GOT3 (cell line): ENCODE measurements at places on chromosomes 1 and 21.

DNA sequence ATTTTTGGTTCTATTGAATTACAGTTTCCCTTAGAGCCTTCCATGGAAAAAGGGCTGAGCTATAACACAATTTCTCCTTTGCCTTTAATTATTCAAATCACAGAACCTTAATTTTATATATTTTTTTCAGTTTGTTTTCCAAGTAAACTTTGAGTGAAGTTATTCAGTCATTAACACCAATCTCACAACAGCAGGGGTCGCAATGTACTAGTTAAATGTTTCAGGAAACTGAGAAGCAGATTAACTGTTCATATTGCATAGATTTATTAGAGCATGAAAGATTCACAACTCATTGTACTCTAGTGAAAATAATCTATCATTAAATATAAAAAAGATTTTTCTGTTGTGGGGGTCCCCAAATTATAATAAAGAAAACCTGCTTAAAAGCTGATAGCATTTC lies 64.1 kb downstream of the KIFAP3 start:
- no peak for DNase-seq

DNA sequence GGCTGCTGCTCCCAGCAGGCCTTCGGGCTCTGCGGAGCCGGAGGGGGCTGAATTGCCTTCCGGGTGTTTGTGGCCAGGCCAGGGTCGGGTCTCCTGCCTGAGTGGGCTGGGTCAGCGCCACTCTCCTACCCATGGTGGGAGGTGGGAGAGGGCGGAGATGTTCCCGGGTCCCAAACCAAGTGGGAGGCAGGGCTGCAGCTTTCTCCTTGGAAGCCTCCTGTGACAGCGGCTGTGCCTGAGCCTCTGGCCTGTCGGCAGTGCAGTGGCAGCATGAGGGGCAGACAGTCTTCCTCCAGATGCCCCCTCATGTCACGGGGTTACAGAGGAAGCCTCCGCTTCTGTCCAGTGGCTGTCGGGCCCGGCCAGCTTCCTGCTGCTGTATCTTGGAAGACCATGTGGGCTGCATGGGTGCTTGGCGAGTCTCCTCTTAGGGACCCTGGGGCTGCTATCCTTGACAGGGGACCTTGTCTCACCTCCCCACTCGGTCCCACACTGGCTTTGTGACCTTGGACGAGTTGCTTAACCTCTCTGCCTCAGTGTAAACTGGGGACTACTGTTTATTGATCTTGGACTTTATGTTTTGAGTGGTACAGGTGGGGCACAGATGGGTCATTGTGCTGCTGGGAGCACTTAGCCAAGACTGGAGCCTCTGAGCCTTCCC lies 4.3 kb downstream of the SKI start:
- no peak for DNase-seq

DNA sequence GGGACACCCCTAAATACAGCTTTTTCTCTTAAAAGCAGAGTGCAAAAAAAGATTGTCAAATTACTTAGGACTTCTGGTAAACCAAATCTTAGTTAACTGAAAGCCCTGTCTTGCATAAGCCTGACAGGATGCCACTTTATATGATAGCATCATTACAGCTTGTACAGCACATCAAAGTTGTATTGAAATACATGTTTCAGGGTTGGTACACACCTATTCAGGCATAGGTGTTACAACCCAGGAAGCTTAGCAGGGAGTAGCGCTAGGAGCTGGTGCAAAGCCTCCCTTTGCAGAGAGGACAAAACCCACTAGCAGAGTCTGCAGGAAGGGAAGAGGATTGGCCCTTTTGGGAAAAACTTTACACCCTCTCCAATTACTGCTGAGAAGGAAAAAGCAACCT lies 258.9 kb upstream of the SGIP1 start:
- DNase-seq, result no peak

- DNase-seq, result no peak
Observed at GRCh38 chr1:115404911-115405310, 66.9 kb upstream of the NGF start.

DNA sequence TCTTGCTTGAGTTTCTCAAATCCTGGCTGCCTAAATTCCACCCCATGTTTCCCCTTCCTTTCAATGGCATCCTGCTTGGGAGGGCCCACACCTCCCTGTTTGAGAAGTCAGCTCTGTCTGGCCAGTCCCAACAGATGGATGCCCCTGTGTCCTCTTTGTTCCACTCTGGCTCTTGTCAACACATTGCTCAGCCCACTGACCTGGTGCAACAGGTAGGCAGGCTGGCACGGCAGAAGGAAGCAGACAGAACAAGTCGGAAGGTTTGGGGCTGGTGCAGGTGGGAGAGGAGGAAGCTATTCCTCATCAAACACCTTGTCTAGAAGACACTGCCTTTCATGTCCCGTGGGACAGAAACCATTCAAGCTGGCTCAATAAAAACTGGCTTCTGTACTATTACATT lies 22.7 kb downstream of the KCNQ4 start:
- DNase-seq, result no peak

GRCh38 chr21:45806042-45806441 lies 162.5 kb downstream of the PCBP3 start:
- DNase-seq, result no peak
